ENCODE measurements at places on chromosomes 16 and 17.

DNA sequence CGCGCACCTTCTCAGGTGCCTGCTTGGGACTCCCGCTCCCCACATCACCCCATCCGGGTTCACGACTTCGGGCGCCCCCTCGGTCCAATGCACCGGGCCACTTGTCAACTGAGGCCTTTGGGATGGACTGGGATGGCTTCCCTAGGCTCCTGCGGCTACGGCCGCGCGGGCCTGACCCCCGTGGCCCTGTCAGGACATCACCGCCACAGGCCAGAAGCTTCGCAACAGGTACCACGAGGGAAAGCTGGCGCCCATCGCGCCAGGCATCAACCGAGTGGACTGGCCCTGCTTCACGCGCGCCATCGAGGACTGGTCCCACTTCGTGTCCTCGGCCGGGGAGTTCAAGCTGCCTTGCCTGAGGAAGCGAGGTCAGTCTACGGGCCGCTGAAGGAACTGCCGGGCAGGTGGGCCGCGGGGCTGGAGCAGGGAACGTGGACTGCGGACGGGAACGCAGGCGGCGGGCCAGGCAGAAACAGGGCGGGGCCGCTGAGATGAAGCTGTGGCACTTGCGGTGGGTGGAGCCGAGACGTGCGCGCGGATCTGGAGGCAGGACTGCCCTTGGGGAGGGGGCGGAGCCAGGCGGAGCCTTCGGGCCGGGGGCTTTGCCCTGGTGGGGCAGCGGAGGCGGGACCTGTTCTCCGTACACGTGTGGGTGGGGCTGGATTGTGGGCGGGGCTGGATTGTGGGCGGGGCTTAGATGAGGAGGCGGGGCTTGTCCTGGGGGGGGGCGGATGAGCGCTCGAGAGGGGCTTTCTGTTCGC, 13.7 kb upstream of the CNGB1 start:
- H3K4me3 ChIP-seq, result peak overlapping the region; percentile 65
- H3K27me3 ChIP-seq, result no peaks in the 10 kb centered on the region
- H3K27ac ChIP-seq, result peak overlapping the region; percentile 56
- no peaks in the 10 kb centered on the region for H3K36me3 ChIP-seq

DNA sequence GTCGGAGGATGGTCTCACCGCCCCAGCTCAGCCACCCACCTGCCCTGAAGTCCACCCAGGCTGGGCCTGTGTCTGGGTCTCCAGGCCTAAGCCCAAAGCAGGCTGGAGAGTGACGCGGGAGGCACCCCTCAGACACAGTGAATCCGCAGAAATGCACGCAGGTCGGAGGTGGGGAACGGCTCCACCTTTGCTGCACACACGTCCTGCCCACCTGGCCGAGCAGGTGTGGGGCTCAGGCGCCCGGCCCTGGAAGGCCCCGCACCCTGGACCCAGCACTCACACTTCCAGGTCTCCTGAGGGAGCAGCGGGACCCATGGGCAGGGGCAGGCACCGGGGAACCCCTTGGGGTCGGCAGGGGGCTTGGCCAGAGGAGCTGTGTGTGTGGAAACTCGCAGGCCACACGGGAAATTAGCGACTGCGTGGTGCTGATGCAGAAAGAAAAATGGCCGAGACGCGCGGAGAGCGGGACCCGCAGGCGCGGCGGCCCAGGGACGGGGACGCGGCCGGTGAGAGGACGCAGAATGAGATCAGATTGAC, 10.7 kb downstream of the CYBC1 start:
- peaks cover 6% of the 10 kb centered on the region for H3K4me1 ChIP-seq
- H3K27ac ChIP-seq, result no peak overlapping the region
- no peaks in the 10 kb centered on the region for H3K27me3 ChIP-seq
- H3K4me3 ChIP-seq, result no peak overlapping the region

DNA sequence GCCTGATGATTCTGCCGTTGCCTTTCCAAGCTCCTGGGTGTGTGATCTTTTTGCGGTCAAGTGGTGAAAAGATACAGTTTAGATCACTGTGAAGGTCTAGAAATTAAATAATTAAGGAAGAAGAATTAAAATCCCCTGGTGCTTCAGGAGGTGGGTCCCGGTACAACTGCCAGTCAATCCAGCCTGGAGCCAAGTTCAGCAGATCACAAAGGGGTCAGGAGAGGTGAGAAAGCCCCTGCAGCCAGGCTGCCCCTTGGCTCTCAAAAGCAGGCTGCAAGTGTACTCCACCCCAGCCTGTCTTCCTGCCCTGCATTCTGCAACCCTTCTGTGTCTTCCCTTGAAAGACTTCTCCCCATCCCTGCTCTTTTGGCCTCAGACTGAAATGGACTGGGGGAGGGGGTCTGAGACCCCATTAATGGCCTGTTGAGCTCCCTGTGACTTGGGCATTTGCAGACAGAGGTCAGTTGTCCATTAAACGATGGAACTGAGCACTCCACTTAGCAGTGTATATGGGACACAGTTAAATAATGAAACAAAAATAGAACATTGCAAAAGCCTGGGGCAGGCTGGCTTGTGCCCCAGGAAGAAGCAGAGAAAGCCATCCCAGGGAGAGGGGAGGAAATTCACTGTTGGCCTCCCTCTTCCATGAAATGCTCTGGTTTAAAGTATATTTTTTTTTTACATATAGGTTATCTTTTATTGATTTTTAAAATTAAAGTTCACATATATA, 15.1 kb downstream of the CACNG5 start:
- no peak for DNase-seq
- no peak overlapping the region for H3K27ac ChIP-seq
- H3K4me1 ChIP-seq, result no peaks in the 10 kb centered on the region
- H3K4me3 ChIP-seq, result no peak overlapping the region
- no peaks in the 10 kb centered on the region for H3K27me3 ChIP-seq
- no peaks in the 10 kb centered on the region for H3K36me3 ChIP-seq

GRCh38 chr17:21119919-21120249, 6.9 kb upstream of the DHRS7B start:
- H3K4me1 ChIP-seq, result peaks cover 11% of the 10 kb centered on the region
- no peak overlapping the region for H3K4me3 ChIP-seq
- H3K27me3 ChIP-seq, result no peaks in the 10 kb centered on the region
- DNase-seq, result no peak
- no peak overlapping the region for H3K27ac ChIP-seq
- H3K36me3 ChIP-seq, result no peaks in the 10 kb centered on the region

- H3K27me3 ChIP-seq, result no peaks in the 10 kb centered on the region
- peak; percentile 85 for DNase-seq
- H3K36me3 ChIP-seq, result peaks cover 44% of the 10 kb centered on the region
- peak overlapping the region; percentile 80 for H3K27ac ChIP-seq
- peak overlapping the region; percentile 20 for H3K4me3 ChIP-seq
Measured at GRCh38 chr17:8226536-8227237, 16.3 kb upstream of the AURKB start.

- DNase-seq, result peak; percentile 92
- peak overlapping the region; percentile 85 for H3K4me3 ChIP-seq
- H3K4me1 ChIP-seq, result peaks cover 95% of the 10 kb centered on the region
- peak overlapping the region; percentile 90 for H3K27ac ChIP-seq
- H3K36me3 ChIP-seq, result no peaks in the 10 kb centered on the region
Measured at GRCh38 chr16:71540-72401, 660 bp downstream of the RHBDF1 start.

- no peak overlapping the region for H3K27ac ChIP-seq
- H3K27me3 ChIP-seq, result no peaks in the 10 kb centered on the region
- H3K4me3 ChIP-seq, result no peak overlapping the region
- H3K4me1 ChIP-seq, result no peaks in the 10 kb centered on the region
- no peak for DNase-seq
Measured at GRCh38 chr16:48295488-48296281, 48.3 kb upstream of the ABCC11 start.

GRCh38 chr17:50051082-50051576, 4.8 kb upstream of the ITGA3 start:
- no peaks in the 10 kb centered on the region for H3K36me3 ChIP-seq
- H3K27me3 ChIP-seq, result no peaks in the 10 kb centered on the region
- no peak overlapping the region for H3K4me3 ChIP-seq
- DNase-seq, result no peak
- peaks cover 29% of the 10 kb centered on the region for H3K4me1 ChIP-seq

DNA sequence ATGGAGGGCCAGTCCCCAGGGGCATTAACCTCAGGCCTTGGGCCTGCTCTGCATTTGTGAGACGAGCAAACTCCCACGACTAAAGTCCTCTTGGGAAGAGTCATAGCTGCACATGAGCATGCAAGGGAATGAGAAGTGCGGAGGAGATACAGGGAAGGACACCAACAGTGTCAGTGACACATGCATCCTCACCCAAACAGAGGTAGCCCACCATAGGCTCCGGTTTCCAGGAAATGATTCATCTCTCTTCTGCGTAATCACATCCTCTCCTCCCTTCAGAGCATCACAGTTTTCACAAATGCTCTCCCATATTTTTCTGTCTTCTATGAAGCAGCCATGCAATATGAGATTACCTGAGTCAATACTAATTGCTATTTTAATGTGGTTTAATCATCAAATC, 725.7 kb upstream of the GOT2 start:
- no peaks in the 10 kb centered on the region for H3K27me3 ChIP-seq
- no peak overlapping the region for H3K4me3 ChIP-seq
- H3K27ac ChIP-seq, result no peak overlapping the region

GRCh38 chr17:29571883-29572681, 3.6 kb downstream of the TP53I13 start:
- DNase-seq, result peak; percentile 58
- no peaks in the 10 kb centered on the region for H3K27me3 ChIP-seq
- H3K36me3 ChIP-seq, result peaks cover 34% of the 10 kb centered on the region
- H3K4me3 ChIP-seq, result peak overlapping the region; percentile 54
- H3K4me1 ChIP-seq, result no peaks in the 10 kb centered on the region

GRCh38 chr16:82481455-82481854, 145.3 kb upstream of the CDH13 start:
- H3K27me3 ChIP-seq, result no peaks in the 10 kb centered on the region
- DNase-seq, result no peak
- H3K36me3 ChIP-seq, result no peaks in the 10 kb centered on the region

- DNase-seq, result no peak
- H3K27ac ChIP-seq, result no peak overlapping the region
Measured at GRCh38 chr17:82110298-82110697, 12.3 kb upstream of the FASN start.

- no peak for DNase-seq
- H3K4me1 ChIP-seq, result no peaks in the 10 kb centered on the region
- H3K4me3 ChIP-seq, result no peak overlapping the region
- H3K36me3 ChIP-seq, result no peaks in the 10 kb centered on the region
Measured at GRCh38 chr17:15398736-15399331, 57.4 kb upstream of the TEKT3 start.

DNA sequence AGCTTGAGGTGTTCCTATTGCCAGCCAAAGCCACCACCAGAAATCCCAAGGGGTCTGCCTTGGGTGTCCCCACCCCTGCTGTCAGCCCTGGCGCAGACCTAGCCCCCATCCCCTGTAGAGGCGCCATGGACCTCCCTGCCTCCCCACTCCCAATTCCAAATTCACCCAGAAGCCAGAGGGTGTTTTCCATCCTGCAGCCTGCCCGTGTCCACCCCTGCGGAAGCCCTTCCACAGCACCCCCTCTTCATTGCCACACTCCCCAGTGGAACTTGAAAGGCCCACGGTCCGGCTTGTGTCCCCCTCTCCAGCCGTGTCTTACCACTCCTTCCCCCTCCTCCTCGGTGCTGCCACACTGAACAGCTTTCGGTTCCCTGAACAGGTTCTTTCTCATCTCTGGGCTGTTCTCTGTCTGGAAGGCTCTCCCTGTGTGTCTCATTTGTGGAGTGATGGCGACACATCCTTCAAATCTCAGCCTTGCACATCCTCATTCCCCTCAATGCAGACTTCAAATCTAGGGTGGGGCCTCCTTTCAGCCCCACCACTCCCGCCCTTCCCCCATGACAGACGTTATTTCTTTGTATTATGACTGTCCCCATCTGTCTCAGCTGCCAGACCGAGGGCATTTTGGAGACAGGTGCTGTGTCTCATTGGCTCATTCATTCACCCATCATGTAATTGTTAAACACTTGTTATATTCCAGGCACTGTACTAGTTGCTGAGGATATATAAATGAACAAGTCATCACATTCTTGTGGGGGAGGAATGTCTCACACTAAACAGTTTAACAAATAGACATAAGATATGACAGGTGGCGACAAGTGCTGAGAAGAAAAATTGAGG, 36.3 kb downstream of the ADGRG5 start:
- H3K27ac ChIP-seq, result no peak overlapping the region
- H3K4me1 ChIP-seq, result peaks cover 3% of the 10 kb centered on the region
- H3K27me3 ChIP-seq, result no peaks in the 10 kb centered on the region
- peak; percentile 23 for DNase-seq

DNA sequence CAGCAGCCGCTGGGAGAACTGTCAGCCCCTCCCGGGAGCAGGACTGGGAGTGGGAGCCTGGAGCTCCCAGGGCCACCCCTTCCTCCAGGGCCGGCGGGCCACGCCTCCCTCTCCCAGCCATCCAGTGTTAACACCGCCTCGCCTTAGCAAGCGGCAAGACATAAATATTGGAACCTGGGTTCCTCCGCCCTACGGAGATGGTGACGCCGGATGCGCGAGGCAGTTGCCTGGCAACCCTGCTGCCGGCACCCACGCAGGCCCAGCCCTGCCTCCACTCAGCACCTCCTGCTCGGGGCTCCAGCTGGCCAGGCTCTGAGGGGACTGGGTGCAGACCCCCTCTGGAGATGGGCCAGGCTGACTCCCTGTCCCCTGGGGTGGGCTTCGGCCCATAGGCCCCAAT, 27.4 kb upstream of the CACNA1H start:
- H3K27ac ChIP-seq, result no peak overlapping the region
- no peak for DNase-seq
- H3K27me3 ChIP-seq, result no peaks in the 10 kb centered on the region
- H3K36me3 ChIP-seq, result no peaks in the 10 kb centered on the region
- H3K4me3 ChIP-seq, result no peak overlapping the region
- H3K4me1 ChIP-seq, result no peaks in the 10 kb centered on the region

DNA sequence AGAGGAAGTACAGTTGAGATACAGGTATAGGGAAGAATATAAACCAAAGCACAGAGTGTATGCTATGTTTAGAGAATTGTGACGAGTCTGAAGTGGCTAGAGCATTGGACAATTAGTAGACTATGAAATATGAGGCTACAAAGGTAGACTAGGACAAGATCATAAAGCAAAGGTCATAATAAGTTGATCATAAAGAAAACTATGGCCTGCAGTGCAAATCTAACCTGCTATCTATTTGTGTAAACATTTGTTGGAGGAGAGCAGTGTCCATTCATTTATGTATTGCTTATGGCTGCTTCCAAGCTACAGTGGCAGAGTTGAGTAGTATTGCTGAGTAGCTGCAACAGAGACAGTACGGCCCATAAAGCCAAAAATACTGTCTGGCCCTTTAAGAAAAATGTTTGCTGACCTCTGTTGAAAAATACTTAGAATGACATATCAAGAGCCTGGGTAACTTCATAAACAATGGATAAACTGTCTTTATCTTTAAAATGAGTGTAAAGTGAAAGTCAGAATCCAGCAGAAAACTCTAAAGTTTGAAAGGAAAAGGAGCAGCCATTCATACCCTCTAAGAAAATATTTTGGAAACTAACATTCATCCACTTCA, 14.5 kb upstream of the OR1E2 start:
- H3K27ac ChIP-seq, result no peak overlapping the region
- DNase-seq, result no peak
- no peaks in the 10 kb centered on the region for H3K27me3 ChIP-seq
- no peaks in the 10 kb centered on the region for H3K4me1 ChIP-seq
- H3K4me3 ChIP-seq, result no peak overlapping the region
- no peaks in the 10 kb centered on the region for H3K36me3 ChIP-seq
